ENCODE measurements at places on chromosomes 4 and X.

- DNase-seq, result peak; percentile 91
Observed at GRCh38 chr4:40316782-40317635, 18.1 kb upstream of the CHRNA9 start.

DNA sequence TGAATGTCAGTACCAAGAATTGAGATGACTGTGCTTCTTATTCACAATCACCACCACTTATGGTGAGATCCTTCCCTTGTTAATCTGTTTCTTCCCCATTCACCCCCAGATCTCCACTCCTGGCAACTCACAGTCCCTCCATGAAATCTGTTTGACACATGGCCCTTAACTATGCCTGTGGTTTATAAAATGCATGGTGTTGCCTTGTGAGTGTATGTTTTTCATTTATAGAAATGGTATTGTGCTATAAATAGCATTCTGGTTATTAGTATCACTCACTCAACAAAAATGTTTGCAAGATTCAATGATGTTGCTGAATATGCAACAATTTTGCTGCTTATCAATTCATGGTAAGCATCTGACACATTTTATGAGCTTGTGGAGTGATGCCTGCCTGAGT, 131.0 kb downstream of the PRKX start:
- DNase-seq, result no peak

DNA sequence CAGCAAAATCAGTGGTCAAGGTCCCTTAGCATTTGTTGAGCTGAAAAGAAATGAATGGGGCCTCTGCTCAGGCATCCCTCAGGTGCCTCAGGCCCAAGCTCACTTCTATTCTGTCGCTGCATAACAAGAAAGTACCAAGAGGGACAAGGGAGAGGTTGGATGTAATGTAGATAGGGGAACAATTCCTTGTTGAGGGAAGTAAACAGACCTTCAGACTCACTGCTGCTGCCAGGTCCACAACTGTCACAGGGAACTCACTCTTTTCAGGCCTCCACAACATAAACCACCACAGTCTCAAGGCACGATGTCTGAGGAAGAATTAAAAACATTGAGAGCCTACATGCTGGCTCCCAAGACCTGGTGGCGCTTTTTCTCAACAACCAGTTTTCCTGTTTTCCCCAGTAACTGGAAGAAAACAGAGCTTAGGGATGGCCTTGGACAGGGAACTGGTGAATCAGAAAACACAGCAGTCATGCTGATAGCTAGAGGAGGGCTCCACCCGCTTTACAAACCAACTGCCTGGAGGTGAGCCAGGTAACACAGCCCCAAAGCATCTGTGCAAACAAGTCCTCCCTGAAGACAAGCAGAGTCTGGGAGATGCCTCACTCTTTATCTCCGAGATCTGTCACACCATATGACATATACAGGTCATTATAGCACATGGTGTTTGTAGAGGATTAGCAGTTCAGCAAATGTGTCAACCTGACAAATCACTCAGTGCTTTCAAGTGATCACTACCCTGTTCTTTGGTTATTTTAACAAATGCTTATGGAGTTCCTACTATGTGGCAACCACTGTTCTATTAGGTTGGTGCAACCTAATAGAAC, 14.3 kb upstream of the AWAT1 start:
- peak; percentile 60 for DNase-seq

GRCh38 chr4:23476515-23477090, 413.2 kb downstream of the PPARGC1A start:
- DNase-seq, result no peak

- peak; percentile 83 for DNase-seq
Observed at GRCh38 chr4:150664935-150665334, 83.0 kb downstream of the MAB21L2 start.

All from NCI-H460 (cell line).